ENCODE measurements at places on chromosomes 7 and 10.

GRCh38 chr10:90642136-90642535 lies 215.7 kb downstream of the HTR7 start:
- DNase-seq = no peak

- peak; percentile 67 for DNase-seq
Measured at GRCh38 chr7:50502001-50502684, 52.0 kb upstream of the FIGNL1 start.

DNA sequence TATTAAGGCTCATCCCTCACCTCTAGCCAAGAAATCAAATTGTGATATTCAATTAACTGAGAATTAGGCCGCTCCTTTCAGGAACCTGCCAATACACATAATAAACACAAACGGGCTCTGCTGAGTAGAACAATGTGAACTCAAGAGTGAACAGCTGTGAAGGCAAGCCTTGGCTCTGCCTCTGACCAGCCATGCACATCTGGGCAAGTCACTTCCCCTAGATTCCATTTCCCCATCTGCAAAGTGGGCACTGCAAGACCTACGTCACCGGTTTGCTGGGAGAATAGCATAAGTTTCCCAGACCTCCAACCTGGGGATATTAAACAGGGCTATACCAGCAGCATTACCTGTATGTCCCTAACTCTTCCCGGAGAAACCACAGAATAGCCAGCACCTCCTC lies 355.2 kb downstream of the TNS3 start:
- DNase-seq = no peak

GRCh38 chr7:108311446-108312168 lies 144.6 kb downstream of the NRCAM start:
- no peak for DNase-seq

DNA sequence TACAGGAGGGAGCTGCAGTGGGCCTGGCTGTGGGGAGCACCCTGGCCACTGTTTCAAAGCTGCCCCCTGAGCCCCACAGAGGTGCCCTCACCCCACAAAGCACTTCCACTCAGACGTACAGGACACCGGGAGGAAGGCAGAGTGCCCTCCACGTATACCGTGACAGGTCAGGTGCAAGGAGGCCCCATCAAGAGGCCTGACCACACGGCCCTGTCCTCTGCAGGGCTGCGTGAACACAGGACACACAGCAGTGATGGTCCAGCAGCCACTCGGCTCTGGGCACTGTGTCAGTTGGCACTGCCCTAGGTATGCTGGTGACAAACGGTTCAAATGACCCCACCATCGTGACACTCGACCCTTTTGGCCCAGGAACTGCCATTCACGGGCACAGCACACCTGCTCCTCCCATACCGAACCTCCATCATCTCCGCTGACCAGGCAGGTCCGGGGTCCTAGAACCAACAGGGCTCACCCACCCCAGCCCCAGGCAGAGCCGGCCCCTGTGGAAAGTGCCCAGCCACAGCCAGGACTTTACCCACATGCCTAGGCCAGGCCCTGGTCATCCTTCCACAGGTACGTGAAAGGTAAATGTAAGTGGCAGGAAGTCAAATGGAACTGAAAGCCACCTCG lies 560.9 kb downstream of the PTPRN2 start:
- DNase-seq = no peak

GRCh38 chr10:3468919-3469638 lies 296.5 kb upstream of the PITRM1 start:
- peak; percentile 94 for DNase-seq

GRCh38 chr7:3097734-3098133 lies 54.1 kb upstream of the CARD11 start:
- no peak for DNase-seq

- DNase-seq = no peak
Measured at GRCh38 chr7:108088729-108089128, 41.4 kb downstream of the LAMB4 start.

DNA sequence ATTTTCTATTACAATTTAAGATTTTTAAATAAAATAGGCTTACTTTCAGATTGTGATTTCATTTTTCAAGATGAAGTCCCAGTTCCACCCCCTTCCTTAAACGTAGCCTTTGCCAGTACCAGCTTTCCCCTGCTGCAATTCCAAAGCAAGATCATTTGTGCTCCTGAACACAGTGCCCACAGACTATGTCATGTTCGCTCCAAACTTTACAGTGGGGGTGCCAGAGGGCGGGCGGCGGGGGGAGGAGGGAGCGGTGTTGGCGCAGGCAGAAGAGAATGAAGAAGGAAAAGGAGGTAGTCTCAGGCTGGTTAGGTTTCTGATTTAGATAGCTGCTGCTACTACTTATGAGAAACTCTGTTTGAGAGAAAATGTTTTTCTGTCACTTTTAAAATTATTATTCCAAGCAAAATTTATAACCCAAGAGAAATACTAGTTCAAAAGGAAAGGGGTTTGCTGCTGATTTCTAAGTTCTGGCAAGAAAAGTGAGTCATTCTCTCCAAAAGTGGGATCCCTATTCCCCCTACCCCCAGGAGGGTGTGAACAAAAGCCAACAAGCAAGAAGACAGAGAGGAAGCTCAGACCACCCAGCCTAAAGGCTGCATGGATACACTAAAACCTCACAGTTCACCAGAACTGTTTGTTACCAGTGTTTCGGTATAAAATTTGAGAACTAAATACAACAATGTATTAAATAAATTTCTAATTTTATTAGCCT lies 109.6 kb downstream of the SRPK2 start:
- no peak for DNase-seq

- DNase-seq = no peak
Measured at GRCh38 chr7:79414910-79415309, 38.6 kb downstream of the MAGI2 start.

DNA sequence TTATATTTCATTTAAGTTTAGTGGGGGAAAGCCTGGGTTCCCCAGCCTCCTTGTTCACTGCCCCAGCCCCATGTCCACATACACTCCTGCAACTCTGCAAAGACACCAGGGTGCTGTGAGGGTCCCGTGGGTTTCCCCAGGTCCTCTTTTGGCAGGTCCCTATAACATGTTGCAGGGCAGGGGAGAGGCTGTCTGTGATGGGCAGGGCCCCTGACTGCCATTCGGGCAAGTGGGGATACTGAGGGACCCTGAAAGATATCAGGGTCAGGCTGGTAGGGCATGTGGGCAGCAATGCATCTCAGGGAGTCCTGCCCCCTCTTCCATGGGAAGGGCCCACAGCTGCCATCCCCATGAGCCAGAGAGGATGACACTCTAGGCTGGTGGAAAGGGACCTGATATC lies 28.4 kb downstream of the RASGEF1A start:
- DNase-seq = no peak

GRCh38 chr10:7787857-7788638 lies at the start of the genes ATP5F1C and KIN:
Gene ATP5F1C, plus strand, starts transcription at chr10:7788177. Its CDS starts 31 bp downstream, at chr10:7788208.
Gene KIN, minus strand, starts transcription at chr10:7787993. Its CDS starts 60 bp downstream, at chr10:7787933.
- peak; percentile 71 for DNase-seq

GRCh38 chr7:17709127-17709526 lies 231.2 kb downstream of the SNX13 start:
- no peak for DNase-seq

DNA sequence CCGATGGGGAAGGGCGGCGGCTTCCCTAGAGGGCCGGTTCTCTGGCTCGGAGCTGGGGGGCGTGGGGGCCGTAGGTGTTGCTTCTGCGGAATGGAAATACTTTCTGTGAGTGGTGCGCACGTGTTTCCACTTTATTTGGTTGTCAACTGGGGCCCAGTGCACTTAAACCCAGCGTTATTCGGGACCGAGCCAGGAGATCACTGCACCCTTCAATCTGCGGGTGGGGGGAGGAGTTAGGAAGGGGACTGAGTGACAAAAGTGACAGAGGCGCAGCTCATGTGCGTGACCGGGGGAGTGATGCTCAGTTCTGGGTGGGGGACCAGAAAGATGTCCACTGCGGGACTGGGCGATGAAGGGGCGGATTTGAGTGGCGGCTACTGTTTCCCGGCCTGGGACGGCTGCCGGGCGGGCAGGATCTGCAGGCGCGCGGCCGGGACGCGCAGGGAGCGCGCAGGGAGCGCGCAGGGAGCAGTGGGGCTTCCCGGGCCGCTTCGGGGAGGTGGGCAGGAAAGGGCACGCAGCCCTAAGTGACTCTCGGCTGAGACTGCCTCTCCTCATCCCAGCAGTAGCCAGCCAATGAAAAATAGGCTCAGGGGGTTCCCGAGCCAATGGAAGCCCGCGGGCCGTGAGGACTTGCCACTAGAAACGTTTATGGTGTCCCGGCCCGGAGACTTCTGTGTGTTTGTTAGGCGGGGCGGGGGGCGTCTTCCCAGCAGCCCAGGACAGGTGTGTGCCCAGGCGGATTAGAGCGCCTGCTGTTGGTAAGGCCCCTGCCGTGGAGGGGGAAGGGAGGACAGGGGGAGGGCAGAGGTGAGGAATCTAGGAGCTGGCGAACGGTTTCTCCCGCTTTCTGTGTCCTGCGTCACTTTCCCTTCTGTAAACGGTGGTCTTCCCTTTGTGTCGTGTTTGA lies 54.3 kb upstream of the KDM7A start:
- no peak for DNase-seq

DNA sequence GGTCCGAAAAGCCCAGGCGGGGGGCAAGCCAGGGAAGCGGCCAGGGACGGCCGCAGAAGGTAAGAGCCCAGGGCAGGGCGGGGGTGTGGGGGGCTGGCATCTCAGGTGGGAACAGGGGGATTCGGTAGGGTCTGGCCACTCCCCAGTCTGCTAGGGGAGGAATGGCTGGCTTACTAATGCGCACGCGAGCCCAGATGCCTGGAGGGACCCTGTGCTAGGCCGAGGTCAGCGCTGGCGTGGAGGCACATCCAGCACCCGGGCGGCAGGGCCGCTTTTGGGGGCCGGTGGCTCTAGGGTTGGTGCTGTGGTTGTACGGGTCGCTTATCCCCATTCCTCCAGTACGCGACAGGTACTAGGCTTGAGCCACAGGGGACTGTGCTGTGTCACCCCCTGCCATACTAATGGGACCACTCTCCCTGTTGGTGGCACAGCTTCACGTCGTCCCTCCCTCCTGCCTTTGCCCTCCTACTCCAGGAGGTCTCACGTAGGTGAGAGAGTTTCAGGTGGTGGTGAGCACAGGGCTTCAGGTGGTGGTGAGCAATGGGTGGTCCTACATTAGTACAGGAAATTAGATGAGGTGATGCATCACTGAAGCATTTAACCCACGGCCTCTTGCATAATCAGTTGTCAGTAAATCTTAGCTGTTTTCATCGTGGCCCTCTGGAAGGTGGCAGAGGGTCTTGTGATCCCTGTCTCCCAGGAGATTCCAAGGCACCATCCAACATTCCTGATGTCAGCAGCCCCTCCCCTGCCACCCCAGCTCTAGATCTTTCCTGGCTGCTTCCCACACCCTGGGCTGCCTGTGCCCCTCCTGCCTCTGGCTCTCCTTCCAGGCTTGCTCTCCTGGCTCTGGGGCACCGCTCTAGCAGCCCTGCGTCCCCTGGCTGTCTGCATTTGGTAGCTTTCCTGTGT lies 971 bp downstream of the AEBP1 start:
- peak; percentile 56 for DNase-seq

DNA sequence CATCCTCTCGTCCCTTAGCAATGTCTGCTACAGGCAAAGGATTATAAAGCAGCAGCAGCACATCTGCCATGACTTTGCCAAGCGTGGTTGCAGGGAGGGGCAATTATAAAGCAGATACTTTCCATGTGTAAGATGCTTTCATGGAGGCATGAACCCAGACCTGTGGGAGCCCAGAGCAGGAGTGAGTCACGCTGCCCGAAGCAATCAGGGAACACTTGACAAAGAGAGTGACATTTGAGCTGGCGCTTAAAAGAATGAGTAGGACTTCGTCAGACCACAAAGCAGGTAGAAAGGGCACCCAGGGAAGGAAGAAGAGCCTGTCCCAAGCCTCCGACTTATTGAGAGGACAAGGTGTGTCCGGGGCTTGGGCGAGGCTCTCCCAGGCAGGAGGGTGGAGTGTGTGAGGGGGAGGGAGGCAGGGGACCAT lies 147.2 kb downstream of the MYOF start:
- peak; percentile 58 for DNase-seq
